Muscle of arm (tissue), 14 donors: ENCODE measurements at places on chromosomes 12 and 14.

- DNase-seq, result no peak
These were observed 237.3 kb downstream of the ADGRD1 start for GRCh38 chr12:131190965-131191364.

- DNase-seq, result no peak
These were observed 20.8 kb upstream of the HSPB8 start for GRCh38 chr12:119157978-119158377.

DNA sequence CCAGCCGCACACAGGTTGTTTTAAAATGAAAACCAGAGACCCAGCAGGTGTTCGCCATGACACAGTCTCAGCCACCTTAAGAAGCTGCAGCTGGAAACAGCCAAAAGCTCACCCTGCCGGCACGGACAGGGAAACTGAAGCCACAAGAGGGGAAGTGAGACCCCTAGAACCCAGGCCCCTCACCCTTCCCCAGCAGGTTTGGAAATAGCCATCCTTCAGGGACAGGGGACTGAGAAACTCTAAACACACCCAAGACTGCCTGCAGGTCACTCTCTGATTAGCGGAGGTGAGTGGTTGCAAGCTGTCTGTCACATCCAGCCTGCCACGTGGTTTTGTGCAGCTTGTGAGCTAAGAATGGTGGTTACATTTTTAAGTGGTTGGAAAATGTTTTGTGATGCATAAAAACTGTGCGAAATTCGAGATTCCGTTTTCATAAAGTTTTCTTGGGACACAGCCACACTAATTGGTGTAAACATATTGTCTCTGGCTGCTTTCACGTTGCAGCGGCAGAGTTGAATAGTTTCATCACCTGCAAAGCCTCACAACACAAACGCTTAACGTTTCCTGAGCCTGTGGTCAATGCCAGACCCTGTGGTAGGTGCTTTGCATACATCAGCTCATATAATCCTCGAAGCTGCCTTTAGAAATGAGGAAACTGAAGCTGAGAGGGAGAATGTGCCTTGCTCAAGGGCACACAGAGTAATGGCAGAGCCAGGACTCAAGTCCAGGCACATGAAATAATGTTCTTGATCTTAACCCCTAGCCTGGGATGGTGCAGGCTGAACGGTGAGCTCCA, 1.7 kb upstream of the SELPLG start:
- DNase-seq, result no peak

DNA sequence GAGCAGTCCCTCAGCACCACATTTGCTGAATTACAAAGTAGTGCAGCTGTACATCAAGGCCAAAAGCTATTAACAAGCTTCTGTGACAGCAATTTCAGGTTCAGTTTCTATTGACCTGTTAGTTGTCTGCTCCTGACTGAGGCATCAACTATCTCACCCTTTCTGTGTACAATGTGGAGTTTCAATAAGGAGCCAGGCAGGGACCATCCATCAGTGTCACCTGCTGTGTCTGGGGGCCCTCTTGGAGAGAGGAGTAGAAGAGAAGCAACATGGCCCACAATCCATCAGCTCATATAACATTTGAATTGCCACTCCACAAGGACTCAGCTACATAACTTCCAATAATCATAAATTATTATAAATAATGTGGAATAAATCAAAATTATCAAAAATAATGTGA, 72.3 kb upstream of the CCDC196 start:
- DNase-seq, result no peak

GRCh38 chr14:32396885-32397284, 67.8 kb downstream of the AKAP6 start:
- no peak for DNase-seq

- DNase-seq, result no peak
These were observed 25.0 kb downstream of the YAF2 start for GRCh38 chr12:42213023-42213422.

GRCh38 chr12:127991485-127991884, 275.5 kb upstream of the TMEM132C start:
- no peak for DNase-seq

- DNase-seq, result no peak
These were observed 3.8 kb upstream of the YBX3 start for GRCh38 chr12:10726945-10727344.

DNA sequence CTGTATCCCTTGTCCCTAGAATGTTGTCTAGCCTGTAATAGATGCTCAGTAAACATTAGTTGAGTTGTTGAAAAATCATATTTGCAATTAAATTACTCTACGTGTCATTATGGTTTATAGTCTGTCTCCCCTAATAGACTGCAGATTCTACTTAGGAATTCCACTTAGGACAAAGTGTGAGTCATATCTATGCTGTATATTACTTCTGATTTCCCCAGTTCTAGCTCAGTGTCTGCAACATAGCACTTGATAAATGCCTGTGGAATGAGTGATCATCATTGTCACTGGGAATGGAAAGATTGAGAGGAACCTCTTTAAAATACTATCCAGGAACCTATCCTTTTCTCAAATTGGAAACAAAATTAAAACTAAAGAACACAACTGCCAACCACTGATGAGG, 99.3 kb downstream of the TBX5 start:
- DNase-seq, result no peak

- no peak for DNase-seq
These were observed 64.2 kb downstream of the PHETA1 start for GRCh38 chr12:111304642-111305071.

GRCh38 chr12:51932218-51933076, 19.1 kb upstream of the ACVR1B start:
- no peak for DNase-seq

- no peak for DNase-seq
These were observed 128.5 kb downstream of the TBX3 start for GRCh38 chr12:114555451-114555850.

DNA sequence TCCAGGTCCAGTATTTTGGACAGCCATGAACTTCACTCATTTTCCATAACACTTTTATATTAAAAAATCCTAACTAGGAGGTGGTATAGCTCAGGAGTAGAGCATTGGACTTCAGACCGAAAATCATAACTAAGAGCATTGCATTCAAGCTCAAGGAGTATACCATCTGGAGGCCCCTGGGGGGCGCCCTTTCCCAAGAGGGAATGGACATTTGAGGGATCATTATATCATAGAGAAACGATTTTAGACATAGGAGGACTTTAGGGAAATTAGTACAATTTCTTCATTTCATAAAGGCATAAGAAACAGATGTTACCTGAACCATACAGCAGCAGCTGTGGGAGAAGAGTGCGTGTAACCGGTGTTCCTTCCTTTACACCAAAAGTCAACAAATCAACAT, 5.2 kb upstream of the ATG14 start:
- no peak for DNase-seq

- DNase-seq, result no peak
These were observed 125.6 kb upstream of the MYL2 start for GRCh38 chr12:111045941-111046340.

- DNase-seq, result no peak
These were observed 1117.6 kb upstream of the TMEM132C start for GRCh38 chr12:127149226-127149964.

DNA sequence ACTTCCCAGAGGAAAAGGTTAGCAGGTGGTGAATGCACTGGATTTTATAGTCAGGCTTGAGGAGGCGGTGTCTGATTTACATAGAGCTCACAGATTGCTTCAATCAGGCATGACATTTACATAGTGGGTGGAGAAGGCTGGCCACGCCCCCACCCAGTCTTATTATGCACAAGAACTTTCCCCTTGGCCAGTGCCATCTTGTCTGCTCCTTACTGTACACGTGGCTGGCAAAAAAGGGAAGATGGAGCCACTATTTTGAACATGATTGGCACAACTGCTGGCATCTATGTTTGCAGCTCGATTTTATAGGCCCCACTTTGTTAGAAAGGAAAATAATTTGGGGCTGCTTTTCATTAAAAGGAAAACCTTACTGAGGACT, 10.9 kb upstream of the LGMN start:
- no peak for DNase-seq

GRCh38 chr12:53068811-53069585, 10.2 kb downstream of the SPRYD3 start:
- peak; percentile 10 for DNase-seq

DNA sequence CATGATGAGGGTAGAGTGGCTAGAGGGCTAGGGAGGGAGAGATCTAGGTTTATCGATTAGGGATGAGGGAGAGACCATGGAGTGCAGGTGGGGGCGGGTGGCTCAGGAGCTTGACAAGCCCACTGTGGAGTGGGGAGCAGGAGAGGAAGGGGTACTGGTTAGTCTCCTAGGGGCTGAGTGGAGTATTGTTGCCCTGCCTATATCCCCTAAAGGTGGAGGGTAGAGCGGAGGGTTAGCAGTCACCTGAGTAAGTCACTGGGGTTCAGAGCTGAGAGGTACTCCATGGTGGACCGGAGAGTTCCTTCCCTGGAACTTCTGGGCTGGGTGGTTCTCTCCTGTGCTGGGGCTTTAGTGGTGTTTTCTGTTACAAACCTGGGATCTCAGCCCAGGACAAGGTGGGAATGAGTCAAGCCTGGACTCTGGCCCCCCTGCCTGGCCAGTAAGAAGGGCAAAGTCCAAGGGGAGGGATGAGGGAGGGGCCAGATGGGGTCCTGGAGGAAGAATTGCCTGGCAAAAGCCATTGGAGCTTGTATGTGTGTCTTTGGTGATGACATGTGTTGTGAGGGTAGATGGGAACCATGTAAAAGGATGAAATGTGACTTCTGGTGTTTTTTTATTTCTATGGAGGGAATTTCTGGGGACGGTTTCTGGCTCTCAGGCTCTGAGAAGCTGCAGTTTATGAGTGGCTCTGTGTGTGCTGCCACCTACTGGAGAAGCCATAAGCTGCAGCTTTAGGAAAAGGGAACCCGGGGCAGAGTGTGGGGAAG, at the start of gene CIDEB:
Gene CIDEB, minus strand, starts transcription at position 403 of the 767 bp plus-strand sequence. Its CDS starts 119 bp downstream, at position 284.
- DNase-seq, result no peak

GRCh38 chr14:42378274-42378673, 771.6 kb downstream of the LRFN5 start:
- no peak for DNase-seq

GRCh38 chr12:99390707-99391106, 256.8 kb upstream of the GARIN6 start:
- no peak for DNase-seq

DNA sequence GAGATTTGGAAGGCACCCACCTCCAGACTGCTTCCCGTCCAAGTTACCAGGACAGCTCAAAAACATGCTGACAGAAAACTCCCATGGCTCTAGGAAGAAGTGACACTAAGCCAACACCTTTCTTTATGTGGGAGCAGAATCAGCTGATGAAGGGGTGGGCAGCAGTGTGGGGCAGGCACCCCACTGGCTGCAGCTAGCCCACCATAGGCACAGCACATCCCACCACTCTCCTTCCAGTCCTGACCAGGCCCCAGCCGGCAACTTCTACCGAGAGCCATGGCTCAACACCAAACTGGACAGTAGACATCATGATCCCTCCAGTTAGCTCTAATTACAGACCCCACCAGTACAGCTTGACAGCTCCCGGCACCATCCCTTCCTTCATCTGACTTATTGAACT, 45.0 kb downstream of the SH2B3 start:
- DNase-seq, result no peak

- DNase-seq, result no peak
These were observed 56.9 kb upstream of the E2F7 start for GRCh38 chr12:77122236-77122635.

DNA sequence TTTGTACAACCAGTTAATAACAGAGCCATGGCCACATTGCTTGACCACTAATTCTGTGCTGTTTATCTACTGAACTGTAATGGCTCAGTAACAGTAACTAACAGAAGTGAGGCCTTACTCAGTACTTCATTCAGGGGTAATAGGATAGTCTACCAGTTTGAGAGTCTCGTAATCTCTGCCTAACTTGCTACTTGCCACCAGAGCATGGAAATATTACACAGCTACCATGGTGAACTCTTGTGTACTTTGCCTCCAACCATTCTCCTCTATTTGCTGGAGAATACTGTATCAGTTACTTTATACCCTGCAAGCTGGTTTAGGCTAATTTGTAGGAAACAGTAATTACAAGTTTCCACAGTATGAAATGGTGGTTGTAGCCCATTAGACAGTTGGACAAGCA, 10.6 kb downstream of the SCFD1 start:
- no peak for DNase-seq

DNA sequence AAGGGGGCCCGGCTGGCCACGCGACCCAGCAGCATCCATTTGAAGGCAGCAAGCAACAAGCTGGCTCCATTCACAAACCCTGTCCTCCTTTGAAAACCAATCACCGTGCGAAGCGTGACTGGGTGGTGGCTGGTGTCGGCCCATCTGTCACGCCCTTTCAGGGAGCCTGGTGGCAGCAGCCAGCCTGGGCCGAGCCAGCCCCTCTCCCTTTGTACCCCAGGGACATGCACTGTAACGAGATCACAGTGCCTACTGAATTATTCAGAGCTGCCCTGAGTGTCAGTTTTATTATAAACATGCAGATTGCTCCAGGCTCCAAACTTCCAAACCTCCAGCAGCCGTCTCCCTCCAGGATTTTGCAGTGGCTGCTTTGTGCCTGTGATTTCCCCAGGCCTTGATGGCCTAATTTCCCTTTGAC, 22.3 kb upstream of the CTDSP2 start:
- no peak for DNase-seq

- DNase-seq, result no peak
These were observed 643.2 kb downstream of the RPL10L start for GRCh38 chr14:46008348-46008747.

GRCh38 chr12:92185052-92185451, 39.4 kb upstream of the BTG1 start:
- DNase-seq, result no peak

GRCh38 chr14:68461086-68461485, 331.8 kb downstream of the ZFP36L1 start:
- no peak for DNase-seq

GRCh38 chr12:44127966-44128710, 292.3 kb downstream of the TMEM117 start:
- no peak for DNase-seq

- DNase-seq, result no peak
These were observed 1961.8 kb upstream of the FLRT2 start for GRCh38 chr14:83568141-83568540.
